ENCODE measurements at places on chromosomes 6 and 20. TPM values are rescaled to one million over a fixed set of nuclear protein-coding genes. Genes with fewer than 3 reads are reported as not detected.

The TRIM10 gene
- not detected for total RNA-seq

The IL17F gene
- not detected for total RNA-seq

The MAFB gene
- 24.9 TPM for total RNA-seq

The HLA-F gene
- total RNA-seq: 22.1 TPM

The ENPP5 gene
- 28.3 TPM for total RNA-seq

The CALHM5 gene
- 0.56 TPM for total RNA-seq

The SSTR4 gene
- not detected for total RNA-seq

The RIPOR2 gene
- 5.2 TPM for total RNA-seq

The RAD21L1 gene
- total RNA-seq: 0.18 TPM

The TNFRSF21 gene
- 3.5 TPM for total RNA-seq

The PSORS1C1 gene
- total RNA-seq: not detected

The SIGLEC1 gene
- total RNA-seq: 3.0 TPM

The HRH3 gene
- total RNA-seq: not detected

Measured in gastrocnemius medialis (tissue), 4 donors.